ENCODE measurements at places on chromosomes 12 and 14.

DNA sequence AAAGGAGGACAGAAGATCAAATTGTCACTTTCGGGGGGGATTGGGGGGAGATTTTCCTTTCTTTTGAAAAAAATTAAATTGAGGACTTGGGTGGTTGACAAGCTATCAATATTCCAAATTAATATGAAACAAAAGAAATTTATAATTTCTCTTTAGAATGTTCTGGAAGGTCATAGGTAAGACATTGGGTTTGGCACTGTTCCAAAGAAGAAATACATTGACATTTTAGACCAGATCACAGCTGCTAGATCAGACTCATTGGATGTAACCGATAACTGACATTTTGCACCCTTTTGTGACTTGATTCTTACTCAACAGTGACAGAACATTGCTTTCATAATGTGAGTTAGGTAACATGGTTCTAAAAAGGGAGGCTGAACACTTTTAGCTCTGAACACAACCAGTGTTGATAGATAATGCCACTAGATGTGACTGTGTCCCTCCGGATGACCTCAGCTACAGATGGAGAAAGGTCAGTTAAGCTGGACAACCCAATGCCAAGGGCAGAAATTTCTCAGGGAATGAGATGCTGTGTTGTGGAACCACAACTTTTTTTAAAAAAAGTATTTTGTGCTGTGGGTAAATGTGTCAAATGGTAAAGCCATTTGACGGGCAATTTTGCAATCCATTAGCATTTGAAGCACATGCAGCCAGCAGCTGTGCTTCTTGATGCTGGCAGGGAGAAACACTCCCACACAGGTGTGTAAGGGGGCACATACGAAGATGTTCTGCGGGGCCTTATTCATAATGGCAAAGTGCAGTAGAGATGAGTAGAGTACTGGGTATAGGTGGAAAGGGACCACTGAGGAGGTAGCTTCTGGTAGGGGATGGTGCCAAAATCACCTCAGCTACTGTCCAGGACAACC is 62.9 kb downstream of the RFX4 start:
- no peak for DNase-seq

GRCh38 chr12:4002601-4003000 is 129.4 kb upstream of the PARP11 start:
- DNase-seq = no peak

DNA sequence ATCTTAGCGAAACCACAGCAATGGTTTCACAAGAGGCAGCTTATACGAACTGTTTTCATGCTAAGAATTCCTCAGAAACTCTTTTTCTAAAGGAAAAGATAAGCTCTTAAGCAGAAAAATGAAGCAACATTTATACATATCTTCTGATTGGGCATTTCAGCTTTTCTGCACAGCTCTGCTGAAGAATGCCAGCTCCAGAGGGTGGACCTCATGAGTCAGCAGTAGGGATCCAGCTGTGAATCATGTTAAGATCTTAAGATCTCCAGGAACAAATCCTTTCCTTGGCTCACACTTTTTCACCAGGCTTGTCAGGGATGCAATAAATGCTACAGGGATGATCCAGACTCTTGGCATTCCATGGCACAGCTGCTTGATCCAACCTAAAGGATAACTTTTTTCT is 477.1 kb upstream of the CCDC196 start:
- no peak for DNase-seq

DNA sequence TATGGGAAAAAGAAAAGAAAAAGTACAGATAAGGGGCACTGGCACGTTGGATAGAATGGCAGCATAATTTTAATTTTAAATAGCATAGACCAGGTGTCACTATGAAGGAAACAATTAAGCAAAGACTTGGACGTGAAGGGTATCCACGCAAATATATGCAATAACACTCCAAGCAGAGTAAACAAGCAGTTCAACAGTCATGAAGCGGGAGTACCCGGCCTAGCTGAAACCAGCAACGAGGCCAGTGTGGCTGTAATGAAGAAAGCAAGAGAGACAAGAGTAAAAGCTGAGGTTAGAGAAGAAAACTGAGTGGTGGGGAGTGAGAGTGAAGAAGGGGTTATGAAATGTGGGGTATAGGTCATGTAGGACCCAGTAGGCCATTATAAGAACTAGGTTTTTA is 85.4 kb downstream of the BCL2L14 start:
- DNase-seq = no peak
